ENCODE measurements at places on chromosomes 4 and X.

DNA sequence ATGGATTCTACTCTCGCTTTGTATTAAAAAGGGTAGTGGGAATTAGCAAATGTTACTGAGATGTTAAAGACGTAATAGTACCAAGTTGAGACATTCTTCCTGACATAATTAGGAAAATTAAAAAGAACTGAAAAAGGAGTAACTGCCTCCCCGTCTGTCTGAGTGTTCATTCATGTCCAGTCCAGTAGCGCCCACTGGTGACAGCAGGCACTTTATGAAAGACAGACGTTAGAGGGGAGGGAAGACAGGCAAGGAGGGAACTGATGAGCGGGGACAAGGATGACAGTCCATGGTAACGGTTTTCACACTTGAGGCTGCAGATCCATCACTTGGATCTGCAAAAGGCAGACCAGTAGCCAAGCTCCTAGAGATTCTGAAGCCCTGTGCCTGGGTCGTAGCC lies 326.7 kb downstream of the STK32B start:
- DNase-seq: no peak

DNA sequence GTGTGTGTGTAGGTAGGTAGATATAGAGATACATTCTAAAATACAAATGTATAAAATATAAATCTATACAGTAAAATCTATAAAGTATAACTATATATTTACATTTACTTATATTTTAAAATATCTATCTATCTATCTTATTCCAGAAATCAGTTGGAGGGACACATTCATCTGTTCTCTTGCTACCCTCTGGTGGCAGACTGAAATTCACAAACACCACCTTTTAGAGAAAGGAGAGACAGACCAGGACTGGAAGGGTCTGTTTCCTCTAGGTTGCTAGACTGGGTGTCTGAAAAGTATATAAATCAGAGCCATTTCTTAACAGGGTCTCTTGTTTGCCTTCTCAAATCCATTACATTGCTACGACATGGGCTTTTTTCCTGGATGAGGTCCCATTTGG lies 343.0 kb downstream of the OPHN1 start:
- no peak for DNase-seq

DNA sequence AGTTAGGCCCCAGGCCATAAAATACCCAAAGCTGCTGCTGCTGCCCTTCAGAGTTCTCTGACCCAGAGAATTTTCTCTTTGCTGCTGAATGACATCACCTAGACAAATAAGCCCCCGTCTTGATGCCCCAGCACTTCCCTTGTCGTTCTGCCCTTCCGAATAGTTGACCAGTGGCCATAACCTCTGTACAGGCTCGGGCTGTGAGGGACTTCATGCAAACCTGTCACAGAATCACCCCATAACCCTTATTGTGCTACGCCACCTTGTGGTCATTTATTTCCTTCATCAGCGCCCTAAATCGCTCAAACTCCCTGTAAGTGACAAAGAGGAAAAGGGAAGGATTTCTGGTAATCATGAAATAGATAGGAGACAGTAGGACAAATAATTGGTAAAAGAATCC lies 18.8 kb downstream of the SPACA5 start:
- peak; percentile 48 for DNase-seq

DNA sequence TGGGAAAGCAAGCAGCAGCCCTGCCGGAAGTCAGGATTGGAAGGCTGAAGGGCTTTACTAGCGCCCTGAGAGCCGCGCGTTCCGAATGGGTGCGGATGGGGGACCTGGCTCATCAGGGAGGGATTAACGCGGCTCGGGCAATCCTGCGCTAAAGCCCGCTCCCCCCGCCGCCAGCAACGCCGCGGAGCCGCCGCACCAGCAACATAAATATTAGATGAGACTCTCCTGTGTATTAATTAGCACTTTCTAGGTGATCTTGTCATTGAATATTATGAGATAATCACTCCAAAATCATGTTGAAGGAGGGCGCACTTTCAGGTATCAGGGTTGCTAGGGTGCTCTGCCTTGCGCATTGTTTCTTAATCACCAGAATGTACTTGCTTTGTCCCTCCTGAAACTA lies 357.2 kb upstream of the FAM241A start:
- DNase-seq: no peak

DNA sequence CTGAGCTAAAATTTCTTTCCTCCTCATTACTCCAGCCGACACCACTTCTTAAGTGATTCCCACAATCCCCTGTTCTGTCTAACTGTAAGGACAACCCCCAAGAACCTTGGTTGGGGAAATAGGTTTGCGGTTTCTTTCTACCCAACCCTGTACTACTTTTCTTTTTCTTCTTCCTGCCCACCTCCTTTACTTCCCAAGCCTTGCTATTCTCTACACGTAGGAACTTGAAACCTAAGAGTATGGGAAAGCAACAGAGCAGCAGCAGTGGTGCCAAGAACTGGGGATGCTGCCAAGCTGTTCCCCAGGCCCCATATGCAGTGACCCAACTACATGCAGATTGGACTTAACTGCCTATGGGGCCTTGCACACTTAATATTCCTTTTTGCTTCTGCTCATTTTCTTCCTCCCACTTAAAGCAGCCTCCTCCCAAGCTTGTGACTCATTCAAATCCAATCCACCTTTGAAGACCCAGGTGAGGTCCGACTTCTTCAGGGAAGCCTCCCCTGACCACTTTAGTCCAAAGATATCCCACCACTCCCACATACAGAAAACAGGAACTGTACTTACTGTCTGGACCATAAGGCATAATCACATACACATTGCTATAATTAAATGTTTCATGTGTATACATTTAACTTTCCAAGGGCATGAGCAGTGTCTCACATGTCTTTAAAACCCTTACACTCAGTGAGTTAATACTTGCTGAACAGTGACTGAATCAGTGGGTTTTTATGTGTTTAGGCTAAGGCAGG lies 1.7 kb downstream of the FAM120C start:
- no peak for DNase-seq

- peak; percentile 67 for DNase-seq
Observed at GRCh38 chr4:8391972-8392371, 48.6 kb downstream of the ACOX3 start.

GRCh38 chrX:117840645-117841044 lies 276.0 kb downstream of the KLHL13 start:
- DNase-seq: no peak

GRCh38 chrX:102113367-102113766 lies 12.1 kb upstream of the TCEAL2 start:
- no peak for DNase-seq

- peak; percentile 54 for DNase-seq
Observed at GRCh38 chrX:14697451-14697850, 168.1 kb downstream of the GLRA2 start.

GRCh38 chr4:84672177-84672576 lies 89.2 kb downstream of the CDS1 start:
- no peak for DNase-seq

GRCh38 chr4:24655971-24656370 lies 71.6 kb upstream of the DHX15 start:
- no peak for DNase-seq

DNA sequence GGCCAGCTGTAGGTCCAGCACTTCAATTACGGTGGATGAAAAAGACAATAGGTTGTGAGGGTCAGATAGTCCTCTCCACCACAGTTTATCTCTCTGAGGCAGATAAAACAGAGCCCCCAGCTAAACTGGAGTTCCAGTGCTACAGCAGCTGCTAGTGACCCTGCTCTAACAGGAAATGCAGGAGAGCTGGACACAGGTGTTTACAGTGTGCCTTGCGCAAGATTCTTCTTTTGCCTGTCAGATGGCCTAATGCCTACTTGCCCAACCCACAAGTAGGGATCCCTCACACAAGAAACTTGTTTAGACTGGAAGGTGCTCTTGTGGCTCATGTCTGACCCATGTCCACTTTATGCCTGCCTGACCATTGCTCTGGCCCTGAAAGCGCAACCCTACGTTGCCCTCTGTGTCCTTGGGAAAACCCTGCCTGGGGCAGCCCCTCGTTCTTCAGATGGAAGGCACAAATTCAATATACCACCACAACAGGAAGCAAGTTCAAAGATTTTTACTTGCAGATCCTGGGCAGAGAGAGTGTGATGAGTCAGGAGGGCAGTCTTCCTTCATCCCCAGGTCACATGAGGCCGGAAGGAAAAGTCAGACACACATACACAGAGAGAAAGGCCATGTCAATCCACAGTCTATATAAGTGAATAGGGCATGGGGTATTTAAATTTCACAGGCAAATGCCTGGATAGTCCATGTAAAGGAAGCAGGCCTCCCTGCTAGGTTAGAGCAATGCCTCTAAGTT lies 105.1 kb upstream of the ADGRL3 start:
- peak; percentile 2 for DNase-seq

DNA sequence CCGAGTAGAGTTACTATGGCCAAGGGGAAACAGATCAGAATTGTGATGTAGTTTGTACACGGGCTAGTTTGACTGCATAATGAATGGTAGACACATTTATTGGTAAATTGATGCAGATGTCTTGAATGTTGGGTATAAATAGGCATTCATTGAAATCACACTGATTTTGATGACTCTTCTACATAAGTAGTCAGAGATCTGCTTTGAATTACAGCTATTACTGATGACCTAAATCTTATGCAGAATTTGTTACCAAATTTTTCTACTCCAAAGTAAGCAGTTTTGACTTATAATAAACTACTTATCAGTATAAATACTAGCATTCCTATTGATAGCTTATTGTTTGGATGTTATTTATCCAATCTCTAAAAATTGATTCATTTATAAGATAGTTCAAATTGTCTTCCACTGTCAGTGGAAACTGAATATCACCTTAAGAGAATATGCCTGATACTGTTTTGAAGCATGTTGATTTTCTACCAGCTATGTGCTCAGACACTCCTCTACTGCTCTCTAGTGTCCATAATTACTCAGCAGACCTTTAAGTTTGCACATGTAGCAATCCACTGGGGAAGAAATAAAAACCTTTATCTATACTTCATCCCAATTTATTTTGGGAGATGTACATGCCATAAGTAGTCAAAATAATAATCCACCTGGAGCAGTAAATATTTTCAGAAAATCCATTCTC lies 120.3 kb downstream of the RASL11B start:
- DNase-seq: peak; percentile 30

DNA sequence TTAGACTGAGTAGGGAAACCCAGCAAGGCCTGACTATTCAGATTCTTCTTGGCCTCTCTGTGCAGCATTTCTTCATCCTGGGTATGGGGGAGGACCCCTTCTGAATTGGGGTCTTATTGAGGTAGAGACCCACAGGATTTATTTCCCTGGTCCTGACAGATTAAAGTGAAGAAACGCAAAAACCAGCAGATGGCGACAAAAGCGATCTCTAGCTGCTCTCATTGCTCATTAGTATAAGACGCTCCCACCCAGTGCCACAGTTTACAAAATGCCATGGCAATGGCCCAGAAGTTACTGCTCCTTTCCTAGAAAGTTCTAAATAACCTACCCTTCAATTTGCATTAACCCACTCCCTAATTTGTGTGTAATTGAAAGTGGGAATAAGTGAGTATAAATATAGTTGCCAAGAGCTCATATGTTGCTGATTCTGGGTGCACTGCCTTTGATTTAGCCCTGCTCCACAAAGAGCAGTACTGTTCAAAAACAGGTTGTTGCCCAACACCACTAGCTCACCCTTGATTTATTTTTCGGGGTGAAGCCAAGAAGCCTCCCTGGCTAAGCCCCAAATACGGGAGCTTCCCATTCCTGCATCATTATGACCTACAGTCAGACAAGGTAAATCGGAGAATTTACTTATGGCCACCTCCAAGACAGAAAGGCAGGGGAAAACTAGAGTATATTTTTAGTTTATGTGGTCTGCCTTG lies 3.7 kb upstream of the BEX4 start:
- DNase-seq: peak; percentile 2

GRCh38 chrX:77749695-77750094 lies 36.3 kb downstream of the ATRX start:
- no peak for DNase-seq

DNA sequence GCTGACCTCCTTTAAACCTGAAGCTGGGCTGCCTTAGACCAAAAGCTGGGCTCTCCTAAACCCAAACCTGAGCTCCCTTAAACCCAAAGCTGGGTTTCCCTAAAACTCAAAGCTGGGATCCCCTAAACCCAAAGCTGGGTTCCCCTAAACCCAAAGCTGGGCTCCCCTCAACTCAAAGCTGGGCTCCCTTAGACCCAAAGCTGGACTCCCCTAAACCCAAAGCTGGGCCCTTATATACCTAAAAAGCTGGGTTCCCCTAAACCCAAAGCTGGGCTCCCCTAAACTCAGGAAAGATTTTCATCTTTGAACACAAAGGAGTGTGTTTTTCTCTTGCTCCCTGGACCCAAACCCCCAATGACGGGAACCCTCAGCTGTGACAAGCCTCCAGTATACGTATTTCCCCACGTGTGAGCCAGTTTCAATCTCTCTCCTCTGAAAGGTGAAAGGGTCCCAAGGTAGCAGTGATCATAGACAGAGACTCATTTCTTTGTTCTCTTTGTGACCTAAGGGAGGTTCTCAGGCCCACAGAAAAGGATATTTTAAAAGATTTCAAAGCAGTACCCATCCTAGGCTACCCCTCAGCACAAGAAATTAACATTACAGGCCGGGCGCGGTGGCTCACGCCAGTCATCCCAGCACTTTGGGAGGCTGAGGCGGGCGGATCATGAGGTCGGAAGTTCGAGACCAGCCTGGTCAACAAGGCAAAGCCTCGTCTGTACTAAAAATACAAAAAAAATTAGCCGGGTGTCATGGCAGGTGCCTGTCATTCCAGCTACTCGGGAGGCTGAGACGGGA lies 31.3 kb upstream of the ASMTL start:
- DNase-seq: no peak

DNA sequence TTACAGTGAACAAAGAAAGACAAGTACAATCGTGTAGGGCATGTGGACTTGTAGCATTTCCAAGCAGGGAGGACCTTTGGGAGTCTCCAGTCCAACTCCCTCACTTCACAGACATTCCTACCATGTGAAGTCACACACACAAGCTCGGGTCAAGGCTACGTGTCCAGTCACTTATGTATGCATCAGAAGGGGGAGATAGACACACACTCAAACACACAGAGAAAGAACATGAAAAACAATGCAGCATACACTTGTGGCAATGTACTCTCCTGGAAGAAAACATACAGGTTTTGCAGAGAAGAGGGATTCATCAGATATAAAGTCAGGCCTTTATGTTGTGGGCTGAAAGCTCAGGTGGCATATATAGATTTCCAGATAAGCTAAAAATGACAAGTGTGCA lies 136.1 kb upstream of the MID1 start:
- DNase-seq: peak; percentile 80

DNA sequence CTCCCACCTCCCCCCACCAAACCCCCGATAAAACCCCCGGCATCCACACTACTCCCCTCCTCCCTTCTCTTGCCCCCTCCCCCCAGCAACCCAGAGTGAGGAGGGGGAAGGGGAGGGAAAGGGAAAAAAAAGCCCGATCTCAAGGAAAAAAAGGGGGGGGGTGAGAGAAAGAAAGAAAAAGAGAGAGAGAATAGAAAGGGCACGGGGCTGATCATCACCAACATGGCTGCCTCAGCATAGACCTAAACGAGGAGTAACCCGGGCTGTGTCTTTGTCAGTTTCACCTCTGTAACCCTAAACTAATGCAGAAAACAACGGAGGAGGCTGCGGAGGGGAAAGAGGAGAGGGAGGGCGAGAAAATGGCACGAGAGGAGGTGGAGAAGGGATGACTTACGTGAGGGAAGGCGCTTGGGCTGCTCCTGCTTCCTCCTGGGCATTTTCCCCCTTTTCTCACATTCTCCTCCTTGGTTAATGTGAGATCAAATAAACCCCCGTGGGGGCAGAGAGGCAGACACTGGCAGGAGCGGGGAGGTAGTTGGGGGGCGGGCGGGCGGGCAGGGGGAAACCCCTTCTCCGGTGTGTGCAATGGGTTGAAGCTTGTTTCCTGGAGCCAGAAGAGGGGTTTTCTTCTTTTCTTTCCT lies 532 bp downstream of the ZNF827 start:
- DNase-seq: peak; percentile 18

- no peak for DNase-seq
Observed at GRCh38 chr4:162707962-162708361, 458.7 kb downstream of the NAF1 start.

- no peak for DNase-seq
Observed at GRCh38 chr4:102589743-102590142, 88.6 kb downstream of the NFKB1 start.
